ENCODE measurements at places on chromosomes 6 and 20.

GRCh38 chr6:28371706-28372451, 22.1 kb downstream of the ZKSCAN3 start:
- DNase-seq, result no peak

GRCh38 chr6:37168163-37168758, 1.7 kb upstream of the PIM1 start:
- no peak for DNase-seq

DNA sequence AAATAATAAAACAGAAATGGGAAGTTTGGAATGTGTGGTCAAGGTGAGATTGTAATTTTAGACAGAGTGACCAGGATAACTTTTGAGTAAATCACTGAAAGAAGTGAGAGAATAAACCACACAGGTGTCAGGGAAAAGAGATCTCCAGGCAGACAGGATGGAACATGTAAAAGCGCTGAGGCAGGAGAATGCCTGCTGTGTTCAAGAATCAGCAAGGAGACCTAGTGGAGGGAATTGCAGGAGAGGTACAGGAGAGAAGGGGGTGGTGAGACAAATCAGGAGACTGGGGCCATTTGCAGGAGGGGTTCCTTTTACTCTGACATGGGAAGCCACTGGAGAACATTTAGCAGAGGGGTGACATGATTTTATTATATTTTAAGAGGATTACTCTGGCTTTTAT, 456.7 kb downstream of the NKAIN2 start:
- DNase-seq, result no peak

DNA sequence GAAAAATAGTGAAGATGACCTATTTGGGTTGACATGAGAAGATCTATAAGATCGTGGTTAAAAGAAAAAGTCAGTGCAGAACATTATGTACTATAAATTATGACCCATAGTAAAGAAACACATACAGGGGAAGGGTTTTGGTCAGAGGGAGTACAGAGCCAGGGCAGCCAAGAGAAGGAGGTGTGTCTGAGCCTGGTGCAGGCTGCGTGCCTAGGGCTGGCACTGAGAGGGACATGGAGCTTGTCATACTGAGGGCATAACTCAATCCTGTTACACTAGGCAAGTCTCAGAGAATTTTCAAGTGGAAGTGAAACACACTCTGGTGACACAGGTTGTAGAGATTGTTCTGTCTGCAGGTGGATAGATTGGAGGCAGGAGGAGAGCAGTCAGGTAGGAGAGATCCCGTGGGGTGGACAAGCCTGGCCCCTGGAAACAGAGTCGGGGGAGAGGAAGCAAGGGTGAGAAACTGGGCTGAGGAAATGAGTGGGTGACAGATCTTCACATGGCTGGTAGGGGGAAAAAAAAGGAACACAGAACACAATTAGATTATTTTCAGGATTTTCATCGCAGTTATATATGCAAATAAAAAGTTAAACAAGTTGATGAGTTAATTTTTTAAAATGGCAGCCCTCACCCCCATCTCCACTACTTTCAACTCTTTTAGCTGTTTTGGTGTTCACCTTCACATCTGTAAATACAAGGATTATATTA, 18.5 kb upstream of the RNF39 start:
- DNase-seq, result no peak

- no peak for DNase-seq
Measured at GRCh38 chr6:107731422-107732319, 92.4 kb downstream of the SCML4 start.

DNA sequence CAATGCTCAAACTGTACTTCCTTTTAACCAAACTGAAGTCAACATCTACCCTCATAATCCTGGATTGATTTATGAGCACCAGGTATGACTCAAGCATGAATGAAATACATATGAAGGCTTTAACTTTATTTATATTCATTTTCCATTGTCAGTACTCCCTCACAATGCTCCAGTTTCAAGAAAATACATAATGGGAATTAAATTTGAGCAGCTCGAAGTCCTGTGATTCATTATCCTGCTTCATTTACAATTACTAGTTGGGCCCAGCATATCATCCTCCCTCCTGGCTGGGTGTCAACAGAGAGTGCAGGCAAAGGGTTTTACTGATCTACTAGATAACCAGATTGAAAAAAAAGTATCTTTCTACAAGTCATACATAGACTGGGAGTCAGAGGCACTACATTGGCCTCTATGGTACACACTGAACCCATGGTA, 10.1 kb downstream of the SAMHD1 start:
- no peak for DNase-seq

- no peak for DNase-seq
Measured at GRCh38 chr6:11356404-11357155, 124.1 kb upstream of the NEDD9 start.

- no peak for DNase-seq
Measured at GRCh38 chr6:157755032-157755745, 67.9 kb upstream of the SNX9 start.

DNA sequence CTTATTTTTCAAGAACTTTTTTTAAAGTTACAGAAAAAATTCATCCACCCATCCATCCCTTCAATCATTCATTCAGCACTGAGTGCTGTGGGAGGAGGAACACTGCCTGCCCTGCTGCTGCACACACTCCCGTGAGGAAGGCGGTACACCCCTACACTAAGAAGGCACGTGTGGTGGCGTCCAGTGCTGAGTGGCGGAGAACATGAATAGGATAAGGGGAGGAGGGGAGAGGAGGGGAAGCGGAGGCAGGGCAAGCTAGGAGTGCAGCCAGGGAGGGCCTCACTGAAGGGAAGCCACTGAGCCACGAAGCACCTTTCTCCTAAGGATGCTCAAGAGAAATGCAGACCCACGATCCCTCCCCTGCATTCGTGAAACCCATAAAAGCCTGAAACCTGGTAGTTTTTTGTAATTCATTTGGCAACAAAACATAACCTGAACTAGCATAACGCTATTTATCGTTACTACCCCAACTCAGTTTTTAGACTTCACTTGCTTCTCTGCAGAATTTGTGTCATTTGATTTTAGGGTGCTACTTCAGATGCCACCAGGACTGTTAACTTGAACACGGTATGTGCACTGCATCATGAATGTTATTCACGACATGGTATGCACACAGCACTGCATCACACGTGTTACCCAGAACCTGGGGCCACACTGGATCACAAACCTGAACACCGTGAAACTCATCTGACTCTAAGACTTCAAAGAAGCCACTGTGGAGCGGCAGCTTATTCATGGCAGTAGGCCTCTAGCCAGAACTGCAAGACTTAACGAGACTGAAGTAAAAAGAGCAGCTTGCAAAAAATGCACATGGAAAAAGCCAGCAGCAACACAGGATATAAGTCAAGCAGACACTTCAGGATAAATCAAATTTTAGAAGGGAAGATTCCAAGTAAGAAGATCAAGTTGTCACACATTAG, 3.5 kb downstream of the RNASET2 start:
- no peak for DNase-seq

- DNase-seq, result no peak
Measured at GRCh38 chr6:775863-776262, 82.9 kb upstream of the EXOC2 start.

GRCh38 chr6:15329197-15329671, 83.4 kb downstream of the JARID2 start:
- DNase-seq, result no peak

DNA sequence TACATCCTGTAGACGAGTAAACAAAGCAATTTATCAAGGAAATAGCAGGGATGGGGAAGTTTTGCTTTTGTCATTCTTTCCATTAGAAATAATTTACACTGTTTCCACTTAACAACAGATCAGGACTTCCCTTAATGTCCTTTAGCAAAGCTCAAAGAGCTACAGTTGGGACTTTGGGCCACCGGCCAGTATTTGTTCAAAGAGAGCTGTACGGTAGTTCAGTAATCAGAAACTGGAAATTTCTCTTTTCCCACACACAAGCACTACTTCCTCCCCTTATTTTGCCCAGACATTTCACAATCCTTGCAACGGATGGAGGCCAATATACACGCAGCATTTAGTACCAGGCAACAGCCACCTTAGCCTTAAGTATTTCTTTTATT, 12.1 kb upstream of the HINT3 start:
- no peak for DNase-seq

DNA sequence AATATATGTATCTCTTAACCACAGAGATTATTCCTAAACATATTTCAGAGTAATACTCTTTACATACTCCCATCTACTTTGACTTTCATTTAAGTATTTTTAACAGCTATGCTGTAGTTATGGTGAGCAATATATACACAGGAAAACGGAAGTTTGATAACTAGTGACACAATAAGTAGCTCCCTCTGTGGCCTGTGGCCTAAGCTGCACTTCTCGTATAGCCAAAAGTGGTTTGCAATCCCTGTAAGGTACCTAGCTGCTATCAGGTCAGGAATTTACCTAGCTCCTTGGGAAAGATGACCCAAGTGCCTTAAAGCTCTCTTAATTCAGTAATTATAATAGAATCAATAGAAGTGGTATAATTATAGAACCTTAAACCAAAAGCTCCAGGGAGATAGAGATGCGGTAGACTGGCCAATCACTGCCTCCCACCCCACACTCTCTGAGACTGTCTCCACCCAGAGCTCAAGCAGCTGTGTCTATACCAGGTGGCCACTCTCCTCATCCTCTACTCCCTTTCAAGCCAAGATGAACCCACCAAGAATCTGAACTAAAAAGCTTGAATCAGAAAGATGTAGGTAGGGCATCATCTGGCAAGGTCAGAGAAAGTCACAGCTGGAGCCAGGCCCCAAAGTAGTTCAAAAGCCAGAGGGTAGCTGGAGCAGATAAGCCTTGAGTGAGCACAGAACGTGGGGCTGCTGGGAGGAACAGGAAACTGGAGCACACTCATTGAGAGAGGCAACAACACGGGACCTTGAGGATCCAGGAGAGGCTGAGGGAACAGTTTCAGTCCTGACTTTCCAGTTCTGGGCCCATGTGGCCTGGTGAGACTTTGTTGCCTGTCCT, 84.9 kb upstream of the ASF1A start:
- no peak for DNase-seq

GRCh38 chr20:40477805-40478204, 211.2 kb downstream of the MAFB start:
- no peak for DNase-seq

DNA sequence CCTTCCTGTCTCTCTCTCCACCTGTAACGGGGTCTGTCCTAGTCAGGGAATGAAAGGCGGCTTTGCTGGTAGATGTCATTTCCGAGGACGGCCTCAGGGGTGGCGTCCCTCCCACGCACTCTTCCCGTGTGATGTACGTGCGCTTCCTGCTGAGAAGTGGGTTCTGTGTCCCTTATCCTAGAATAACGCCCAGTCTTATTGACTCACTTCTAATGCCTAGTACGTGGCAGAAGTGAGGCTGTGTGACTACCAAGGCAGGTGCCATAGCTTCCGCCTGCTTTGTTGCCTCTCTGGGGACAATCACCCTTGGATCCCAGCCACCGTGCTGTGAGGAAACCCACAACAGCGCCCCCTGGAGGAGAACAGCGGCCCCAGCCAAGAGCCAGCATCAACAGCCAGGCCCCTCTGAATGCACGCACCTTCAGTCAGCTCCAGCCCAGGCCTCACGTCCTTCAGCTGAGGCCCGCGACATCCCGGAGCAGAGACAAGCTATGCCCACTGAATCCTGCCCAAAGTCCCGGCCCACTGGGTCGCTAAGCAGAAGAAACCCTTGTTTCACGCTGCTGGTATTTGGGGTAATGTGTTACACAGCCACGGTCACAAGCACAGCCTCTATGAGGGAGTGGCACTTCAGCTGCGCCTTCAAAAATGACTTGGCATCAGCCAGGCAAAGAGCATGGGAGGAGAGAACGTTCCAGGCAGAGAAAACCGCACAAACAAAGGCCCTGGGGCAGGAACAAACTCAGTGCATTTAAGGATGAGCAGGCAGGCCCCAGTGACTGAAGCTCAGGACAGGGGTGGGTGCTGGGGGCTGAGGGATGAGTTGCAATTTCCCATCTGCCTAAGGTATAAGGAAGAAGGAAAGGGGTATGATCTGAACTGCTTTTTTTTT, 224.2 kb downstream of the NFATC2 start:
- peak; percentile 7 for DNase-seq

GRCh38 chr20:20820104-20820503, 107.7 kb upstream of the RALGAPA2 start:
- no peak for DNase-seq

GRCh38 chr6:76506808-76507207, 434.3 kb upstream of the IMPG1 start:
- DNase-seq, result no peak

DNA sequence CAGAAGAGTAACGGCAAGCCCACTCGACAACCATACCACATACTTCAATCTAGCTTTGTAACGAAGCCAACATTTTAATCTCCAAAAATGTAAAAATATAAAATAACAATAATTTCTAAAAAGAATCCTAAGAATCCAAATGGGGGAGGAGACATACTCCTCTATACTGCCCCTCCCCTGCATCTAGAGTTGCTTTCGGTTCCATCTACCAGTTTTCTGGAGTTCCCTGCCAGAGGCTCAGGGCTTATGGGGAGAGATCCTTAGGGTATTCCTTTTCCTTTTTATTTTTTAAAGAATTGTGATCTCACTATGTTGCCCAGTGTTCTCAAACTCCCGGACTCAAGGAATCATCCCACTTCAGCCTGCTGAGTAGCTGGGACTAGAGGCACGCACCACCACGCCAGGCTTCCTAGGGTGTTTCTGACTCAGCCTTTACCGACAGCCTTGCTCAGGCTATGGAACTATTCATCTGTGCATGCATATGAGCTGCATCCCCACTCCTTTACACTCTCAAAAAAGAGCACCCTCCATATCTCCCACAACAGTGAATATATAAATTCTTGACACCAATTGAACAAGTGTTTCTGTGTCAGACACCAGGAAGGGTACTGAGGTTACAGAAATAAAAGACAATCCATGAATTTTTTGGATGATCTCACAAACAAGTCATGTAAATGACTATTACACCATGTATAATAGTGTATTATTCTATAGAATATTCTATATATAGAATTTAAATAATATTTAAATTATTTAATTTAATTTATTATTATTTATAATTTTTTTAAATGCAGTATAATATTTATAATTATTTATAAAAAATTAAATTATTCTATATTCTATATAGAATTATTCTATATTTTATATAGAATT, 40.7 kb upstream of the UBR2 start:
- no peak for DNase-seq

DNA sequence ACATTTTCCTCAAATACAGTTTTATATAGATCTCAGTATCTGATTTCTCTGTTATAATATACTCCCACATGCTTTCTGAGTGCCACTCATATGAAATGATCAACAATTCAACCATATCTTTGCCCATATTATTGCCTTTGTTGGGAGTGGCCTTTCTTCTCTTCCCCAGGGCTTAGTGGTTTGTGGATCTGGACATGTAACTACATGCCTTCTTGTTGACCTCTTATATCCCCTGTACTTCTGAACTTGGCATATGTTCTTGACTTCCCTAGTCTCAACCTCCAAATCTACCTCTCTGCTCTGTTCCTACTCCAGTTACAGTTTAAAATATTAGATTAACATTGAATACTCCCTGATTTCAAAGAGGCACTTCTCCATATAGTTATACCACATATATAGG, 34.3 kb upstream of the PRIM2 start:
- no peak for DNase-seq

DNA sequence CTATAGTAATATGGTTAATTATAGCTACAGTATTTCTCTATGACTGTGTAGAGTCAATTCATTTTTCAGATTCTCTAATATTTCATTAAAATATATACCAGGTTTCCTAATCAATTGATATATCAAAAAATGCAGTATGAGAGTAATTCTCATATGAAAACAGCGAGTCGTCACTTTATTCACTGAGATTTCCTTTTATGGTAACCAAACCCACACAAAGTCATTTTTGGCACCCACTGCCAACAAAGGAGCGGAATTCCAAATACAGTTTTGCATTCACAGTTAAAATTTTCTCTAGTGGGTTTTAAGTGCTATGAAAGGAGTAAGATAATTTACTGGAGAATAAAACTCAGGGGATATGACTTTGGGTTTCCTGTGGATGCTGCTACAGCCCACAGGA, 163.8 kb downstream of the HIVEP2 start:
- DNase-seq, result no peak

- DNase-seq, result no peak
Measured at GRCh38 chr6:36216559-36216958, 20.0 kb downstream of the BRPF3 start.

All from stimulated activated CD8-positive, alpha-beta memory T cell treated with anti-CD3 and anti-CD28 coated beads, Interleukin-15, amount 100 ng/mL, for 4 hours (primary cell).